Pericardium fibroblast (primary cell): ENCODE measurements at places on chromosomes 5 and 9. TPM values are rescaled to one million over a fixed set of nuclear protein-coding genes. Genes with fewer than 3 reads are reported as not detected.

SLC25A48 gene
- total RNA-seq, result not detected in 2 replicates

TRIP13 gene
- total RNA-seq, result 2.0 and 3.8 TPM in 2 replicates

SRD5A1 gene
- 7.5 and 7.7 TPM in 2 replicates for total RNA-seq

SLC36A2 gene
- not detected in 2 replicates for total RNA-seq
